HepG2 (cell line): ENCODE measurements at places on chromosomes 5 and 9. TPM values are rescaled to one million over a fixed set of nuclear protein-coding genes. Genes with fewer than 3 reads are reported as not detected.
A peak's percentile ranks its signal among the peaks of the same experiment; 100 is the strongest.

GRCh38 chr5:73365990-73366667 lies 82.4 kb downstream of the FOXD1 start:
- DNase-seq: no peak

GRCh38 chr9:130694205-130694604 lies 625 bp downstream of the EXOSC2 start:
- DNase-seq: no peak

DNA sequence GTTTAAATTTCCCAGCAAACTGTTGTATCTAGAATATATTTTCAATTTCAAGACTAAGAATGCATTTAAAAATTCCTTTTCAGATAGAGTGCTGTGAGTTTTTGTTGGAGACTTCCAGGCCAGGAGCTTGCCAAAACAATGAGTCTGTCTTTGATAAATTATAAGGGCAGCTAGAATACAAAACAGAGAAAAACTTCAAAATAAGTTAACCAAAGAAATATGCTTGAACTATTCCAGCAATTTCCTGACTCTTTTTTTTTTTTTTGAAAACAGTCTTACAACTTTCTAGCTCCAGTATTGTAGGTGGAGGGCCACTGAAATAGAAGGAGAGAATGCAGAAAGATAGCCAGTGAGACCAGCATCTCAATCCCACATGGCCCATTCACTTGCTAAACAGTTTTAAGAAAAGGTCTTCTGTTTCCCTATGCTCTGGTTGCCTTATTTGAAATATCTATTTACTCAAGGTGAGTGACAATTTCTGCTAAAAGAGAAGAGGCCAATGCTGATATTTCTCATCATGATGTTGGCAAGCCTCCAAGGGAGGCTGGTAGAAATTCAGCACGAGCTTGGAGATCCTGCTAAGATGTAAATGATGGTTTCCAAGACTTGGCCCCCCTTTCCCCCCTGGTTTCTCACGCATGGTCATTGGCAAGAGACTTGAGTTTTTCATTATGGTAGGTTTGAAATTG lies 103.2 kb downstream of the USP20 start:
- DNase-seq: no peak

- DNase-seq: no peak
These were observed 24.5 kb upstream of the EXOC3 start for GRCh38 chr5:418162-419121.

- no peak for DNase-seq
These were observed 164.9 kb downstream of the KCTD16 start for GRCh38 chr5:144335561-144335960.

The AGXT2 gene
- 0.13 TPM in 1 of 2 replicates, not detected in the other for total RNA-seq

- no peak for DNase-seq
These were observed 13.8 kb upstream of the ANGPTL2 start for GRCh38 chr9:127136081-127136879.

DNA sequence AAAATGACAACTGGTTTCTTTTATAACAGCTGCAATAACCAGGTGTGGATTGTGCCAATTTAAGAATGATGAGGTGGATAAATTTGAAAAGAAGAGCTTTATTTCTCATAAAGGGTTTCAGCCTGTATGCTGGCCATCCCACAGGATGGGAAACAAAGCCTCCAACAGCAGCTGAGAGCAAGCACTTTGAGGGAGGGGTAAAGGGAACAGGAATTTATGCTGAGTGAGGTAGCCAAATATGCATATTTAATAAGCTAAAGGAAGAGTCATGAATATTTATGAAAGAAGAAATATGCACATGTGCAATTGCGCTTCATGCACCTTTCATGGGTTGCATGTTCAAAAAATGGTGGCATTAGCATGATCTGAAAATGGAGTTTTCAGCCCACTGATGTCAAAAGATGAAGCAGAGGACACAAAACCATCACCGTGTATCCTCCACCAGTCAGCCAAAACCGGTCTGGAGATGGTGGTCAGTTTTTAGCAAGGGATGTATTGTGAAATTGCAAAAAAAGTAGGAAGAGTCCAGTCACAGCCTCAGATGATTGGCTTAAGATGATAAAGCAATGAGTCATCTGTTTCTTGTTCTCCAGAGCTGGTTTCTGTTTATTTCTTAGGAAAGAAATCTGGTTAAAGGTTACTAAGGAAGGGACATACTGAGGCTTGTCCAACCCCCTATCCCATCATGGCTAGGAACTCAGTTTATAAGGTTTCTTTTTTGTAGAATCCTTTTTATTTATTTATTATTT lies 47.9 kb downstream of the DEPDC1B start:
- DNase-seq: no peak

DNA sequence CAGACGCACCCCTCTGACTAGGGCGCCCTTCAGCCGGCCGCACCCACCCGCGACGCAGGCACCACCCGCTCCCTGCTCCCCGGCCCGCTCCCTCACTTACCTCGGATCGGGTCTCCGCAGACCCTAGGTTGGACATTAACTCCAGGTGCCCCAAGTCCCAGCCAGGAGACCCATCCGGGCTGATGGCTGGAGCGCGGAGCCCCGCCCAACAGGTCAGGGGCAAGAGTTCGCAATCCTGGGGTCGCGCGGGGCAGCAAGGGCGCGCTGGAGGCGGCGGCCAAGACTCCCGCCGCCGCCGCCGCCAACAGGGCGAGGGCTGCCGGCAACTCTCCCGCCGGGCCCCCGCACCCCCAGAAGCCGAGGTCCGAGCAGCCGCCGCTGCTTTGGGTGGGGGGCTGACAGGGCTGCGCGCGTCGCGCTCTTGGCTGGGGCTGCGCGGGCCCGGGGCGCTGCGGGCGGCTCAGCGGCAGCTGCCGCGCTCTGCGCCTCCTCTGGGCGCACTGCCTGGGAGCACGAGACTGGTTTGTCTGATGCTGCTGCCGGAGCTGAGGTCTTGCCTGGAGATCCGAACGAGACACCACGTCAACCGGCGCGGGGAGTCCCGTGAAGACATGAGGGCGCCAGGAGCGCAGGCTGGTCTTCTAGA lies at the start of gene GDNF:
Gene GDNF (minus strand): TSS at position 635 of the 646 bp plus-strand sequence. CDS start 5,245 bp downstream, outside the sequence.
- peak; percentile 35 for DNase-seq

DNA sequence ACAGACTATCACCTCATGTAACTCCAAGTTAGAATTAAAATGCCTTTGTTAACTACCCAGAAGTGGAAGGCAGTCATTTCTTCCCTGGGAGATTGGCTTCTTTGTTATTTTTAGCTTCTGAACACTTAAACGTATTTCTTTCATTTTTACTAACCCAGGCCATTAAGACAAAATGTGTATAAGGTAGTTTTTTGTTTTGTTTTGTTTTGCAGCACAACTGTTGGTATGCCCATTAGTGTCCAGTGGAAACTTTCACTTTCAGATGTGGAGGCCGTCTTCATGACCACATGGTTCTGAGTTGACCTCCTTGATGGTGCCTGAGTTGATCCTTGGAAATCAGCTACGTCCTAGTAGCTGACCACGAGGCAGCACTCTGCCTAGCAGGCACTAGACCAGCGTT lies 264.6 kb upstream of the ZNF608 start:
- DNase-seq: no peak

GRCh38 chr5:87399720-87400119 lies 13.0 kb downstream of the CCNH start:
- no peak for DNase-seq

DNA sequence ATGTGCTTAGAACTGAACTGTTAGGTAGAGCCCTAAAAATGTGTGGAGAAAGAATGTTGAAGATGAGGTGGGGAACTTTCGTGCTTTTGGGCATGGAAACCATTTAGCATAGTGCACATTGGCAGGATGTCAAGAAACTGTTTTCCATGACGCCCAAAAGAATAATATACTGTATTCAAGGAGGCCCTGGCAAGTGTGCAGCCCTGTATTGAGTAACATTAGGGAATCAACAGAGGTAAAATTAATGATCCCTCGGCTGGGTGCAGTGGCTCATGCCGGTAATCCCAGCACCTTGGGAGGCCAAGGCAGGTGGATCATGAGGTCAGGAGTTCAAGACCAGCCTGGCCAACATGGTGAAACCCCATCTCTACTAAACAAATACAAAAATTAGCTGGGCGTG lies 20.9 kb upstream of the PLIN2 start:
- no peak for DNase-seq

The ANXA2R gene
- 0.76 and 0.95 TPM in 2 replicates for total RNA-seq

DNA sequence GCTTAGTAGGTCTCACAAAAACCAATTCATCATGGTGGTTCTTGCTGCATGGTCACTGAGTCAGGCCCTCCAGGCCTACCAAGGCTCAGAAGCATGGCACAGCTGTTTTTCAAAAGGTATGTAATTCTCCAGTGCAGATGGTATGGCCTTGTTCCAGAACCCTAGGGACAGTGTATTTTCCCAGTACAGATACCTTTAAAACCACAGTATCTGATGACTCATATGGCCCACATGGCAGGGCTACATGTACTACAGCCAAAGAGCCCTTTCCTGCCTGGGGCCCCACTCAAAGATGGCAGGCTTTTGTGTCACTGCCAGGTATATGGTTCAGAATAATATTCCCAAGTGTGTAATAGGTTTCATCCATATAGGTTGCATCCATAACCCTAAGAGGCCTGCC lies 16.5 kb downstream of the CSF2 start:
- no peak for DNase-seq

DNA sequence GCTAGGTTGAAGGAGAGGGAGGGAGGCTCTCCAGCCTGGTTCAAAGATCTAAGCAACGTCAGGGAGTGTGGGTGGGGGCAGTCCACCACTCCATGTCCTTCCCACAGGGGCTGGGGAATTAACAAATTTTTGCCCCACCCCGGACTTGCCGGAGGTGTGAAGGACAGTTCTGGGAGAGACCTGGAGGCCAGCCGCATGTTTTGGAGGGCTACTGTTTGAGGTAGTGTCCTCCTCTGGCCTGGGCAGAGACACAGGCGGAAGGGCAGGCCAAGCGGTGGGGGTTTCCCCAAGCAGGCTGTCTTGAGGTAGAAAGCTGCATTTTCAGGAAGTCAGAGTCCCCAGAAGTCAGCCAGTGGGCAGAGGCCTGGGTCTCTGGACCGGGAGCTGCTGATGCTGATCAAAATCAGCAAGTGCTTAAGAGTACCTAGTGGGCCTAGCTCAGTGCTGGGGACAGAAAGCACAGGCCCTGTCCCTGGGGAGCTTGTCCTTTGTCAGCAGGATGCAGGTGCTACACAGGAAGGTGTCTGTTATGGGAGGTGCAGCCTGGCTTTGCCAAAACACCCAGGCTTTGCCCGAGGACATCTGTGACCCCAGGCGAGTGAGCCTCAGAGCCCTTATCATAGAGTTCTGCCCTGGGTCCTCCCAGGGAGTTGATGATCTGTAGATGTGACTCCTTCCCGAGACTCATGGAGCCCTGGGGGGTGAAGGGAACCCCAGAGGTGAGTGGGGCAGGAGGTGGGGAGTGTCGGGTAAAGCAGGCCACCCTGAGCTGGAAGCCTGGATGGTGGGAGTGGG lies 18.5 kb downstream of the JADE2 start:
- no peak for DNase-seq

DNA sequence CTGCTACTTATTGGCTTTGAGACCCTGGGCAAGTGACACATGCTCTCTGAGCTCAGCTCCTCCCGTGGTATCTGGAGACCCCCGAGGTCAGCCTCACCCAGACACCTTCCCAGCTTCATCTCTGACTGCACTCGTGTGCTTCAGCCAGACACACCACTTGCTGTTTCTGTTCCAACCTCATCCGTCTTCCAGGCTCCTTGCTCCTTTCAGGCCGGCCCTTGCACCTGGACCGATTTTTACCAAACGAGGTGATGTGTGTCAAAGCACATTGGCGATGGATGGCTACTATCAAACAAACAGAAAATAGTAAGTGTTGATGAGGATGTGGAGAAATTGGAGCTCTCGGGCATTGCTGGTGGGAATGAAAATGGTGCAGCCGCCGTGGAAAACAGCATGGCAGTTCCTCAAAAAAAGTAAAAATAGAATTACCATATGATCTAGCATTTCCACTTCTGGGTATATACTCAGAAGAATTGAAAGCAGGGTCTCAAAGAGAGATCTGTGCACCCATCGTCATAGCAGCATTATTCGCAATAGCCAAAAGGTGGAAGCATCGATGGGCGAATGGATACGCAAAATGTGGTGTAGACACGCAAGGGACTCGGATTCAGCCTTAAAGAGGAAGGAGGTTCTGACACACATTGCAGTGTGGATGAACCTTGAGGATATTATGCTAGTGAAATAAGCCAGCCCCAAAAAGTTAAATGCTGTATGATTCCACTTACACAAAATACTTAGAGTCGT lies 96.1 kb upstream of the IER5L start:
- no peak for DNase-seq
